ENCODE measurements at places on chromosomes 7 and 10.

GRCh38 chr7:16712916-16713315 lies 40.6 kb upstream of the TSPAN13 start:
- DNase-seq, result no peak

GRCh38 chr7:78601728-78602127 lies 803.2 kb downstream of the PHTF2 start:
- DNase-seq, result no peak

DNA sequence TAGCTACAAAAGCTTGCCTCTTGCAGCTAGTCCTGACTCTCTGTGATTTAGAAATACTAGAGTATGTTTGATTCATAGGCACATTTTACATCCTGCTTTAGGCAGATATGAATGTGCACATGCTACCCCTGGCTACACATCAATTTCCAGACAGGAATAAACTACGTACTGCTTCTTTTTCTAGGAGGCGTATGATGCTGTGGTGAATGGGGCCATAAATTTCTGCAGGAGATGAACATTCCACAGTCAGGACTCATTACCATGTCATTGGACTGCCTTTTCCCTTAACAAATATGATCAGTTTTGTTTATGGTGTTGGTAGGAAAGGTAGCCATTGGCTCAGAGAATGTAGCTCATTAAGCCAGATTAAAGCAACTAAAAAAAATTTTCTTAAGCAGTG lies 50.1 kb upstream of the IFRD1 start:
- DNase-seq, result no peak

DNA sequence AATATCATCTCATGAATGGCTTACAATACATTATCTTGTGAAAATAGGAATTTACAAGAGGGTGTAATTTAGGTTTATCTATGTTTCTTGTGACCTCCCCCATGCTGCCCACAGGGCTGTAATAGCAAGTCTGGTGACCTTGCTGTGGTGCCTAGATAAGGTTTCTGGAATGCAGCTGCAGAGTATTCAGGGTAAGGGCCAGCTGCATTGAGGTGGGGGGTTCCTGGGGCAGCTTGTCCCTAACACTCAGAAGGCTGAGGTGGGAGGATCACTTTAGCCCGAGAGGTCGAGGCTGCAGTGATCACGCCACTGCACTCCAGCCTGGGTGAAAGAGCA lies 5.3 kb upstream of the DHTKD1 start:
- DNase-seq, result no peak

DNA sequence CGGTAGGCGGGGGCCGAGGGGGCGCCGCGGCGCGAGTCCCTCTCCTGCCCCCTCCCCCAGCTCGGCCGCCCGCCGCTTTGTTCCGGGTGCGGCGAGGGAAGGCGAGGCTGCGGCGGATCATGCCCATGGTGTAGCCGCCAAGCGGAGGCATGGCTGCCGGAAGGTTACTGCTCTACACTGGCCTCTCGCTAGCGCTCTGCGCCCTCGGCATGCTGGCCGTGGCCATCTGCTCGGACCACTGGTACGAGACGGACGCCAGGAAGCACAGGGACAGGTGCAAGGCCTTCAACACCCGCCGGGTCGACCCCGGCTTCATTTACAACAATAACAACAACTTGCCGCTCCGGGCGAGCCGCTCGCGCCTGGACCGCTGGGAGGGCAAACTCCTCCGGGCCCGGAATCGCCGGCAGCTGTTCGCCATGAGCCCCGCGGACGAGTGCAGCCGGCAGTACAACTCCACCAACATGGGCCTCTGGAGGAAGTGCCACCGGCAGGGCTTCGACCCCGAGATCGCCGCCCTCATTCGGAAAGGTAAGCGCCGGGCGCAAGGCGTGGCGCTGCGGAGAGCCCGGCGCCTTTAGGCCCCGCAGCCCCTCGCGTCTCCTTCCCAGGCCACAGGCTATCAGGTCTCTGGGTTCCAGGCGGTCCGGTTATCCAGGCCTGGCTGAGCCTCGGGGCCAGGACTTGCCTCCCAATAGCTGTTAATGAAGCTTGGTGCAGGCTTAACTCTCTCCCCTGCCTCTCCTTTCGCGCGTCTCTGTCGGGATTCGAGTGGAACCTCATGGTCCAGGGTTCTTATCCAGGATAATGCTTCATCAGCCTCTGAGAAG lies 513 bp downstream of the TMEM178B start:
- DNase-seq, result no peak

- no peak for DNase-seq
Observed at GRCh38 chr7:74525881-74526280, 72.2 kb downstream of the GTF2IRD1 start.

DNA sequence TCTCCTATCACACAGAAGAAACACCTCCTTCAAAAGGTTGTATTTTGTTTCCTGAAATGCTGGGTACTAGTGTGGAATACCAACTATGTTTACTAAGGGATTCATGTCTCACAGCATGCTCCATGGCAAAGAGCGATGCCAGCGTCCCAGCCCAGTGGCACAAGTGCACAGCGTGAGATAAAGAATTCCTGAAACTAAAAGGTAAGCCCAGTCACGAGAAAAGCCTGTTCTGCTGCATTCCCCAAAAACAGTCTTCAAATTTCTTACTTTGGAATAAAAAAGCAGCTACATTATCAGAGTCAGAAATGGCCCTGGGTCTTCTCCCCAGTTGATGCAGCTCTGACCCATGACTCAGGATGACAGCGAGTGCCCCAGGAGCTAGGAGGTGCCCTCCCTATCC lies 53.1 kb upstream of the DDC start:
- DNase-seq, result no peak

- no peak for DNase-seq
Observed at GRCh38 chr7:73885975-73886798, 25.2 kb downstream of the TMEM270 start.

DNA sequence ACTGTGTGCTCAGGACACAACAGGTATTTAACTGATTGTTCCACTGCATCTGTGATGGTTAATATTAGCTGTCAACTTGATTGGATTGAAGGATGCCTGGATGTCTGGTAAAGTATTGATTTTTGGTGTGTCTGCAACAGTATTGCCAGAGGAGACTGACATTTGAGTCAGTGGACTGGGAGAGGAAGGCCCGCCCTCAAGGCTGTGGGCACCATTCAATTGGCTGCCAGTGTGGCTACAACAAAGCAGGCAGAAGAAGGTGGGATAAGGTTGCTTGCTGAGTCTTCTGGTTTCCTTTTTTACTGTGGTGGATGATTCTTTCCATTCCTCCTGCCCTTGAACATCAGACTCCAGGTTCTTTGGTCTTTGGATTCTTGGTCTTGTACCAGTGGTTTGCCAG lies 137.1 kb upstream of the FAM13C start:
- no peak for DNase-seq

Data from activated CD8-positive, alpha-beta memory T cell treated with anti-CD3 and anti-CD28 coated beads for 1 hour (primary cell).